ENCODE measurements at places on chromosomes 2 and 18. TPM values are rescaled to one million over a fixed set of nuclear protein-coding genes. Genes with fewer than 3 reads are reported as not detected.

DNA sequence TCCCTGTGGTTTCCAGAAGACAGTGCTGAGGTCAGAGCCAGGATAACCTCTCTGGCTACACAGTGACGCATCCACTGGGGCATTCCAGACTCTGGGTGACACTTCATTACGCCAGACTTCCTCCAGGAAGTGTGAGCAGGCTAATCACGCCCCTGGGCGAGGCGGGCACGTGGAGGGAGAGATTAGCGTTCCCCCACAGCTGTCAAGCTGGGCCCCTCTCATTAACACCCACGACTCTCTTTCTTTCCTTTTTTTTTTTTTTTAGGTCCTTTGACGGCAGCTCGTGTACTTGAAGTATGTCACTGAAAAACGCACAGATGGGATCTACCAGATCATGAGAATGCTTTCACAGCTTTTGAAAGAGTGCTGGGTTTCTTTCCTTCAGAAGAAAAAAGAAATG, 274.6 kb downstream of the AFF3 start:
- DNase-seq, result no peak

GRCh38 chr18:62498616-62499262, 24.1 kb upstream of the ZCCHC2 start:
- DNase-seq, result peak; percentile 62

DNA sequence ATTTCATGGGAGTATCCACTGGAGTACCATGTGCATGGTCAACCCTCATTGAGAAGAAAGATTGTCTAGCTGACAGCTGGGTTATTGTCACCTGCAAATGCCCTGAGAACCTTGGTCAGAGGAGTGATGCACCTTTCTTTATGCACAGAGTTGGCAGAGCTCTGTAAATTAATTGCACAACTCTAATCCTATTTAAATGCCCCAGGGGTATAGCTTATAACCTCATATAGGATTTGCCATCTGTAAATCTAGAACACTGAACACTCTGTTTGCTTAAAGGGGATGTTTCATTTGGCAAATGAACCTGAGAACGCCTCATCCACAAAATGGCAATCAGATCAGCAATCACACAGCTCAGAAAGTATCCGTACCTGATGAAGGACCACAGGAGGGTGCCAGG, 71.8 kb upstream of the SP5 start:
- DNase-seq, result no peak

DNA sequence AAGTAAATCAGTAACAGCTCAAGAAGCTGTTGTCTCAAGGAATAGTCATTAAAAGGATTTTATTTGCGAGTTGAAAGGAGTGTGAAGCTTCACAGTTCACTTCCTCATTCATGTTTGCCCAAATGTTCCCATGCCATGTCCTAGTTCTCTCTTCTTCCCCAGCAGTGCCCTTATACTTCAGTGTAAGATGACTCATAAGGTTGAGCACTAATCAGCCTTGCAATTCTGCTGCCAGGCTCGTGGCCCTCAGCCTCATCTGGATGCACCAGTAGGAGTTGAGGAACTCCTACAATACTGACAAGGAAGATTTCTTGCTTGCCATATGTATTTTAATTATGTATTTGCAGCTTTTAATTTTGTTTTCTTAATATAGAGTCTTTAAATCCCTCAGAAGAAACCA, 1980.4 kb downstream of the SUCLG1 start:
- DNase-seq, result no peak

The MC5R gene
- not detected for total RNA-seq

The ZNF521 gene
- 0.31 TPM for total RNA-seq

The LYPD6 gene
- total RNA-seq, result 0.09 TPM

The PCARE gene
- total RNA-seq, result not detected

All from right lobe of liver (tissue), 6 donors.